ENCODE measurements at places on chromosomes 7 and 10. TPM values are rescaled to one million over a fixed set of nuclear protein-coding genes. Genes with fewer than 3 reads are reported as not detected.
A peak's percentile ranks its signal among the peaks of the same experiment; 100 is the strongest.

The EN2 gene
- total RNA-seq = under 0.01 TPM

- peak; percentile 84 for DNase-seq
Measured at GRCh38 chr10:131310142-131310541, 1.4 kb downstream of the TCERG1L start.

DNA sequence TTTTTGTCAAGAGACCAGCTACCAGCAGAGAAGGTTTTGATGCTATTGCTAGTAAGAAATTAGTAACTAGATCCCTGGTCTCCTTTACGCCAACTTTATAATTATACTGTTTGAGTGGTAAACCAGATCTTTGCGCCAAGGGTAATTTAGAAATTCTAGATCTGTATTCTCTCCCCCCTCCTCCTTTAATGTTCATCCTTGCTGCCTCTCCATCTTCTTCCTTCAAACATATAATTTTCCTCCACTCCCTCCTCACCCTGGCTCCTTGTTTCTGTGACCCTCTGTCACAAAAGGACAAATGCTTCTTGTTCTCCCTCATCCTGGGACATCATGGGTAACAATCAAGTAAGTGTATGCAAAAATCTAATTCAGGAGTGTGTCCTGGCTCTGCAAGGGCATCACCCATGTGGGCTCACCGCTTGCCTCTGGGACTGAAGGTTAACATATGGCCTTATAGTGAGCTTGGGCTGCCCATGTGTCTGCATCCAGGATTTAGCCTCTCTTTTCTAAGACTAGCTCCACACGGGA, 121.2 kb downstream of the BAMBI start:
- no peak for DNase-seq

DNA sequence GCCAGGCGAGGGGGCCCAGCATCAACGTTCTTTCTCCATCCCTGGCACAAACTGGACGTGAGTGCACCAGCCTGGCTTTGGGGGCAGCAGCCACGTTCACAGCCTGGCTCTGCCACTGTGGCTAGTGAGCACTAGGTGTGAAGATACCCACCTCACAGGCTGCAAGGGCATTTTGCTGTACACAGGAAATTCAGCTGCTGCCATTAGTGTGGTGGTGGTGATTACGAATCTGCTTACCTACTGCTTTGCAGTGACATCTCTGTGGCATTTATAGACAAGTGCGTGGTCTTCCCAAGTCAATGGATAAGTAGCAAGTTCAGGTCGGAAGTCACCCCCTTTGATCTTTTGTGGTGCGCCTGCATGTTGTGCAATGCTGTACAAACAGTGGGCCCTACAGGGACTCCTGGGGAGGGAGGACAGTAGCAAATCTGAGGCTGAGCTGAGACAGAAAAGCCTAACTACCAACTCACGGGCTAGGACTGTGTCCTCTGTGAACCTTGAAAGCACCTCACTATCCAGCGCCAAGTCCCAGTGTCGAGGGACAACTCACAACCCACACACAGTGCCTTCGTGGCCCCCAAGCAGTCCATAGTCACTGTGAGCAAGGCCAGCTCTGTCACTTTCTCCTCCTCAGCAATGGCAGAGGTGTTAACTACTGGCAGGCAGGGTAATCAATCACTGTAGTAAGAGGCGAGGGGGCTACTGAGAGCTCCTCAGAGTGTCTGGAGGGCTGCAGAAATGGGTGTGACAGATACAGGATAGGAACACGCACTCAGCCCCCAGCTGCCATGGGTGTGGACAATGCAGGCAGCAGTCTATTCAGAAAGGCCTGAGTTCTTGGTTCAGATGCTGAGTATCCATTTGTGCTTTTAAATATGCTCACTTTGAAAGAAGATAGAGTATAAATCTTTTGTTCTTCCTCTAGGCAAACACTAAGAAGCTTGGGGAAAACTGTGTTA, 17.0 kb upstream of the MMP21 start:
- no peak for DNase-seq

DNA sequence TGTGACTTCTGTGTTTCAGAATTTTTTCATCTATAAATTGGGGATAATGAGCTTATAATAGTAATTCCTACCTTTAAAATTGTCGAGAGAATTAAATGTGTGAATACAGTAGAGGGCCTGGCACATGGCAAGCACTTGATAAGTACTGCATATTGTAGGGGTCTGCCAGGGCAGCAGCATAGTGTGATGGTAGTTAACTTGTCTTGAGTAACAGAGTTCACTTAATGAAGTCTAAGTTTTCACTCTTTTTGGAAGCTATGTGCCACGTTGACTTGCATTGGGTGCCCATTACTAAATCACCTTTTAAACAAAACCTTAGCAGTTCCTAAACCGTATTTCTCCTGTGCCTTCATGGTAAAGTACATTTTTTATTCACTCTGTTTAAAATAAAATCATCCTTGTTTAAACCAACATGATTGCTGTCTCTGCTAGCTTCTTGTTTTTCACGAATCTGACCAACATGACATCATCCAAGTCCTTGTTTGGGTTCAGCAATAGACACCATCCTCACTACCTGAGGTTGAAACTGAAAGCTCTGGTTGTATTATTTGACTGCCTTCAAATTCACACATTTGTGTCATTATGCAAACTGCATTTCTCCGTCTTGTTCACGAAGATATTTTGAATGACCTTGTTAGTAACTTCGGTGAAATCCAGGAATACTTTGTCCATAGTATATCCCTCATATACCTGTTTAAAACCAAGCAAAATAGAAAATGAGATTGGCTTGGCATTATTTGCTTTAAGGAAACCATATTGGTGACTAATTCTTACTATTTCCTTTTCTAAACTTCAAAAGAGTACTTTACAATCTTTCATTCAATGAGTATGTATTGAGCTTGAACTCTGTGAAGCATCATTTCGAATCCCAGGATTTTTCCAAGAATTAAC, 340.2 kb downstream of the SUGCT start:
- DNase-seq = no peak

DNA sequence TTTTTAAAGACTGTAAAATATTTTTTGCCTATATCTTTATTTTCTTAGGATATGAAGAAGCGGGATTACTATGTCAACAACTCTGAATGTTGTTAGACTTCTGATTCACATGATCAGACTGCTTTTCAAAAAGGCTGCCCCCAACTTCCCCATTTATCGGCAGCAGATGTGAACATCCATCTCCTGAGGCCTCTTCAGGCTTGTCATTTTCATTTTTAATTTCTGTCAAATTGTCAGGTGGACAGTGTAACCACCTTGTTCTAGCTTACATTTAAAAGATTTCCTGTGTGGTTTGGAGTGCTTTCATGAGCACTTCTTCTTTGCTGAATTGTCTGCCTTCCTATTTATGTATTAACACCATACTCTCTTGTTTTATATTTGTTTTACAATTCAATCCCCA, 78.8 kb upstream of the GSDME start:
- no peak for DNase-seq

All from osteoblast (primary cell).